Right lung (tissue), 10 donors: ENCODE measurements at places on chromosomes 13 and 19. TPM values are rescaled to one million over a fixed set of nuclear protein-coding genes. Genes with fewer than 3 reads are reported as not detected.

TMEM255B gene
- polyA plus RNA-seq: 13.3 TPM

KLHL1 gene
- not detected for polyA plus RNA-seq

IZUMO2 gene
- 1.2 TPM for polyA plus RNA-seq

ABHD17A gene
- 34.9 TPM for polyA plus RNA-seq

CPT1C gene
- polyA plus RNA-seq: 31.3 TPM

ZNF586 gene
- 33.9 TPM for polyA plus RNA-seq

STRN4 gene
- polyA plus RNA-seq: 70.9 TPM

DDX49 gene
- 41.5 TPM for polyA plus RNA-seq

ZNF667 gene
- polyA plus RNA-seq: 18.9 TPM

OLFM2 gene
- polyA plus RNA-seq: 39.3 TPM

ZNF85 gene
- polyA plus RNA-seq: 16.7 TPM

GRCh38 chr19:43316591-43317319 lies 36.7 kb upstream of the CD177 start:
- DNase-seq: no peak

- DNase-seq: no peak
These were observed 36.4 kb upstream of the SERPINE3 start for GRCh38 chr13:51303063-51303552.

GRCh38 chr19:51172223-51172622 lies 30.1 kb downstream of the SIGLEC7 start:
- no peak for DNase-seq

GRCh38 chr13:73519396-73520116 lies 460.8 kb downstream of the KLF5 start:
- no peak for DNase-seq

DNA sequence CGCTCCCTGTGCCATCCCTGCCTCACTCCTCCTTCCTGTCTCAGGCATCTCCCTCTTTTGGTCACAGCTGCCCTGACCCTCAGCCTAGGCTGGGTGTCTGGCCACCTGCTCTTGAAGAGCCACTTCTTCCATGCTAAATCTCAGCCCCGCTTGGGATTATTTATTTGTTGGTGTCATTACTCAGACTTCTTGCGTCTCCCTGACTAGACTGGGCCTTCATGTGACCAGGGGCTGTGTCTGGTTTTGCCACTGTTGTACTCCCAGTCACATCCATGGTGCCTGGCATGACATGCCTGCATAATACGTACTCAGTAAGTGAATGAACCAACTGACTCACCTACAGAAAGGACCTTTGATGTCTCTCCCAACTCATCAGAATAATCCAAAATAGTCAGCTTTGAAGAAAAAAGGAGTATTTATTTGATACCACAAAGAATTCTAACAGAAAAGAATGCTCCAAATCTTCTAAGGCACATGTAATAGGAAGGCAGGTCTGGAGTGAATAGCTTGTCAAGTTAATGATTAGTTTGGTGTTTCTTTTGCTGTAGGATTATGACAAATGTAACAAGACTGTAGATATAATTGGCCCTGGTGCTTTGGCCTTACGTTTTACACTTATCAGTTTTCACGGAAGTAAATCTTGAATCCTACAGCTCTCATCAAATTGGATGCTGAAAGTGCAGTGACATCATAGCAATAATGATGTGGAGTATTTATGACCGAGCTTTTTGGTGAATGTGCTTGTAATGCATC lies 84.0 kb downstream of the ALOX5AP start:
- DNase-seq: no peak

GRCh38 chr13:48624858-48625257 lies 28.9 kb upstream of the CYSLTR2 start:
- no peak for DNase-seq

GRCh38 chr19:30551271-30551670 lies 179.1 kb downstream of the ZNF536 start:
- DNase-seq: no peak

DNA sequence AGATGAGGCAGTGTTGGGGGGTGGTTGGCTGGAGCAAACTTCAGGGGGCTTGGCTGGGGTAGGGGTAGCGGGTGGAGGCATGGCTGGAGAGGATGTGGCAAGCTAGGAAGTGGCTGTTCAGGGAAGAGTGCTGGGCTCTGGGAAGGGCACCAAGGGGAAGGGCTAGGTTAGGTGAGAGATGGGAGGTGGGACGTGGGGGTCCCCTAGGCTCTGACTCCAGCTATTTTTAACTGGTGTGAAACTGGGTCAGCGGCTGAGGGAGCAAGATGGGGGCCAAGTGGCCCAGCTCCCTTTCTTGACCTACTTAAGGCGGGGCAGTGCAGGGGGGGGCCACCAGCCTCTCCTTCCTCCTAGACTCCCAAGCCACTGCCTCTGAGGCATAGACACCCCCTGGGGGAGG lies 7.3 kb downstream of the KCNC3 start:
- DNase-seq: no peak

DNA sequence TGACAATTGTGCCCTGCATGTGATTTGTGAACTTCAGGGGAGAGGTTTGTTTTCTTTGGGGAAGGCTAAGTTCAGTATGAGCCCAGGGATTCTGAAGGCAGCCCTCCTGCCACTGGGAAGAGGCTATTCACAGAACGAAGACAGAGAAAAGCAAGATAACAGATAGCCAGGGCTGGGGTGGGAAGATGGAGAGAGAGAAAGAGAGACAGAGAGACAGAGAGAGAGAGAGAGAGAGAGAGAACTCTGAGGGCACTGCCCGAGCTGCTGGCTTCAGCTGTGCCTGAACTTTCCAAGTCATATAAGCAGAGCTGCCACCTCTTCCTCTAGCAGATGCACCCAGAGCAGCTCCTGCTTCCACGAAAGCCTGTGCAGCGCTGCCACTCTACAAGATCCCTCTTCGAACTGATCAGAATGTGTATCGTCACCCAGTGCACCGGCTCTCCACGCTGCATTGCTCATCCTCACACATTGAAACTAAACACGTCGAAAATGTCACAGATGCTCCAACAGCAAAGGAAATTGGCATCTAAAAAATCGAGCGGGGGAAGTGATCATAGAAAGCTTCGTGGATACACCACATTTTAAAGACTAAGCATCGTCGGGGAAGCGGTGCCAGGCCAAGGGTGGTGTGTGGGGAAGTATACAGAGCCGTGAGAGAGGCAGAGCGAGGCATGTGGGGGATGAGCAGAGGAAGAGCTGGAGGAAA lies 81.8 kb upstream of the SIAH3 start:
- DNase-seq: no peak

GRCh38 chr13:94119360-94119936 lies 360.0 kb downstream of the DCT start:
- peak; percentile 25 for DNase-seq

DNA sequence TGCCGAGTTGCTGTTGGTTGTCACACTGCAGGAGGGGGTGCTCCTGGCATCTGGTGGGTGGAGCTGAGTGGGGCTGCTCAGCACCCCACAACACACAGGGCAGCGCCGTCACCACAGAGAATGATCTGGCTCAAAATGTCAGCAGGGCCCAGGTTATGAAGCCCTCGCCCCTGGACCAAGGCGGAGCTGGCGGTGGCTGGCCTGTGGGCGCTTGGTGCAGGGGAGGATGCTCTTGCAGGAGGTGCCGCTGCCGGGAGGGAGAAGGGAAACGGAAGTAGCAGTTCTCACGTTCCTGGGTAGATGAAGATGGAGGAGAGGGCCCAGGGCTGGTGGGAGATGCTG lies 14.2 kb upstream of the LENG8 start:
- no peak for DNase-seq

- DNase-seq: no peak
These were observed 65.3 kb downstream of the GPR12 start for GRCh38 chr13:26695360-26695705.

- DNase-seq: no peak
These were observed 232.0 kb downstream of the LACC1 start for GRCh38 chr13:44111701-44112100.

DNA sequence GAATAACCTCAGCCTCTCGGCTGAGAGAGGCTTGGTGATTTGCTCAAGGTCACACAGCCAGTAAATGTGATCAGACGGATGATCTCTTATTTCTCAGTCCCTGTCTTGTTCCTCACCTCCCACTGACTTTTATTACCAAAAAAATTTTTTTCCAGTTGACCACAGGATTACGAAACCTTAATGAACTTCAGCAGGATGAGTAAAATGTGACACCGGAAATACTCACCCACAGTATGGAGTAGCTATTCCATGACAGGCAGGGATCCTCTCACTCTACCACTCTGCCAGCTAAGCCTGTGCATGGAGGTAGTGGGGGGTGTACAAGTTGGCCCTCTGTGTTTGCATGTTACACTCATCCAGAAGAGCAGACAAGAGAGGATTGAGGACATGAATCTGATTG lies 916.4 kb downstream of the UQCRFS1 start:
- DNase-seq: no peak

DNA sequence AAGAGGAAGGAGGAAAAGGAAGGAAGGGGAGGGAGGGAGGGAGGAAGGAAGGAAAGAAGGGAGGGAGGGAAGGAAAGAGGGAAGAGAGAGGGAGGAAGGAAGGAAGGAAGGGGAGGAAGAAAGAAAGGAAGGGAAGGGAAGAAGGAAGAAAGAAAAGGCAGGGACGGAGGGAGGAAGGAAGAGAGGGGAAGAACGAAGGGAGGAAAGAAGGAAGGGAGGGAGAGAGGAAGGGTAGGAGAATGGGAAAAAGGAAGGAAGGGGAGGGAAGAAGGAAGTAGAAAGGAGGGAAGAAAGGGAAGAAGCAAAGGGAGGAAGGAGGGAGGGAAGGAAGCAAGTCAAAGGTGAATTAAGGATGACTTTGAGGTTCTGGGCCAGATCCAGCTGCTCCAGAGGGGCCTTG lies 3.0 kb downstream of the ACSBG2 start:
- no peak for DNase-seq

GRCh38 chr19:8393871-8394250 lies 3.7 kb downstream of the RAB11B start:
- no peak for DNase-seq

DNA sequence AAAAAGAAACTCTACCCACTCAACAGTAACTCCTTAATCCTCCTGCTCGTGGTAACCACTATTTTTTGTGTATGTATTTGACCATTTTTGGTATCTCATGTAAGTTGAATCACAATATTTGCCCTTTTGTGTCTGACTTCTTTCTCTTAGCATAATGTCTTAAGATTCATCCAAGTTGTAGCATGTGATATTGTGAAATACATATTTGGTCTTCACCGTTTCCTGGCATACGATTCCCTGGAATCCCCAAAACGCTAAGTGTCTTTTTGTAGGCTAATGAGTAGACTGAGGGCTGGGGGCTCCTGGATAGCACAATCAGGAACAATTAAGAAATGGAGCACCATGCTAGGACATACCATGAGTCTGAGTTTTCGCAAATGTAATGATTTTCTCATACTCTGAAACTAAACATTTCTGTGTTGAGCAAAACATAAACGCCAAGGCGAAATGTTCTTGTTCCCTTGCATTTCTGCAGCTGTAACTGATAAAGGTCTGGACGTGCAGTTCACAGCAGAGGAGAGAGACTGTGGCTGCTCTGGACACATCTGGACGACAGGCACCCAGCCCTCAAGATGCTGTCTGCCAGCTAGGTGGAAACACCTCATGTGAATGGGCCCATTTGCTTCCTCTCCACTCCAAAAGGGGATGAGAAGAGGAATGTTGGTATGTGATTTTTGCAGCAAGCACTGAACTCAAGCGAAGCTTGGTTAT lies 38.4 kb downstream of the BRD4 start:
- no peak for DNase-seq

DNA sequence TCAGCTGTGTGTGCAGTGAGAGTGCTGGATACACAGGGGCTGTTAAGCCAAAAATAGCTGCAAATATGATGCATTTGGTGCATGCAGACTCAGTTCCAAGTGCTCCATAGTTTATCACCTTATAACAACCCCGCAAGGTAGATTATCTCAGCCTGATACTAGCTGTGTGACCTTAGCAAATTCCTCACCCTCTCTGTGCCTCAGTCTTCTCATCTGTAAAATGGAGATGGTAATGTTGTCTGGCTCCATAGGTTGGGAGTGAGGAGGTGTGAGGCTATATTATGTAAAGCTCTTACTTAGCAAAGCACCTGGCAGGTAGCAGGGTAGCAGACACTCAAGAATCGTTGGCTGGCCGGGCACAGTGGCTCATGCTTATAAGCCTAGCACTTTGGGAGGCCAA lies 23.8 kb upstream of the SHKBP1 start:
- DNase-seq: no peak

- DNase-seq: no peak
These were observed 2.0 kb downstream of the UHRF1 start for GRCh38 chr19:4911314-4911713.

DNA sequence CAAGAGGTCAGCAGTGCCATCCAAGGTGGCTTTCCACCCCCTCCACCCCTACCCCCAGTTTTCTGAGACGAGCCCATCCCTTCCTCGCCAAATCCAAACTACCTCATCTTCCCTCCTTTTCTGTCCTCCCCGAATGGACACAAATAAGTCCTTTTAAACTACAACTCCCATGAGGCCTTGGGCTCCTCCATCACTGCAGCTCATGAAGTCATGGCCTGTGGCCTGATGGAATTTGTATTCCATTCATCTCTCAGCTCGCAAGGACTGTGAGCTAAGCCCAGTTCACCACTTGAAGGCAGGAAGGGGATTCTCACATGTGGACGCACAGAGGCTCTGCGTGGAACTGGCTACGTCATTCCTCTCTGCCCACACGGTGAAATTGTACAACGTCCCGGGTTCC lies 12.5 kb downstream of the PTPRH start:
- DNase-seq: no peak

GRCh38 chr19:32372726-32373517 lies 27.5 kb downstream of the ZNF507 start:
- no peak for DNase-seq

GRCh38 chr19:5364674-5365073 lies 24.1 kb upstream of the PTPRS start:
- DNase-seq: no peak

GRCh38 chr13:97255515-97256021 lies 33.4 kb downstream of the MBNL2 start:
- DNase-seq: no peak

GRCh38 chr13:76350399-76350798 lies 535.8 kb downstream of the KCTD12 start:
- no peak for DNase-seq

DNA sequence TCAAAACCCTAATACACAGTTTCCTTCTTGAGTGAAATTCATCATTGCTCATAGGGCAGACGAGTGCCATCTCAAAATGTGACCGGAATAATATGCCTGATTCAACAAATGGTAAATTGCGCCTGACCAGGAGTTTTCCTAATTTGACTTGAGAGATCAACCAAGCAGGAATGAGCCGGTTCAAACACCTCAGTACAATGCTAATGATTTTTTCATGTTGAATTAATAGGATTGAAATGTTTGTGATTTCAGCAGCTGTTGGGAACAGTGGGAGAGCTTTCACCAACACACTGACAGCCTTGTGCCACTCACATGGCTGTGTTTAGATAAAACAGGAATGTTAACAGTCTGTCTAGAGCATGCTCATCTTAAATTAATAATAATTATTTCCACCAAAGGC lies 484.8 kb downstream of the PCDH9 start:
- DNase-seq: no peak
